ENCODE measurements at places on chromosomes 1 and 21.

- no peak for DNase-seq
Measured at GRCh38 chr1:169538998-169539871, 47.0 kb downstream of the F5 start.

GRCh38 chr1:171174560-171175294 lies 10.4 kb upstream of the FMO2 start:
- no peak for DNase-seq

- DNase-seq: no peak
Measured at GRCh38 chr1:92538413-92539061, 51.8 kb upstream of the GFI1 start.

GRCh38 chr1:6008084-6008415 lies 15.8 kb upstream of the NPHP4 start:
- DNase-seq: no peak

DNA sequence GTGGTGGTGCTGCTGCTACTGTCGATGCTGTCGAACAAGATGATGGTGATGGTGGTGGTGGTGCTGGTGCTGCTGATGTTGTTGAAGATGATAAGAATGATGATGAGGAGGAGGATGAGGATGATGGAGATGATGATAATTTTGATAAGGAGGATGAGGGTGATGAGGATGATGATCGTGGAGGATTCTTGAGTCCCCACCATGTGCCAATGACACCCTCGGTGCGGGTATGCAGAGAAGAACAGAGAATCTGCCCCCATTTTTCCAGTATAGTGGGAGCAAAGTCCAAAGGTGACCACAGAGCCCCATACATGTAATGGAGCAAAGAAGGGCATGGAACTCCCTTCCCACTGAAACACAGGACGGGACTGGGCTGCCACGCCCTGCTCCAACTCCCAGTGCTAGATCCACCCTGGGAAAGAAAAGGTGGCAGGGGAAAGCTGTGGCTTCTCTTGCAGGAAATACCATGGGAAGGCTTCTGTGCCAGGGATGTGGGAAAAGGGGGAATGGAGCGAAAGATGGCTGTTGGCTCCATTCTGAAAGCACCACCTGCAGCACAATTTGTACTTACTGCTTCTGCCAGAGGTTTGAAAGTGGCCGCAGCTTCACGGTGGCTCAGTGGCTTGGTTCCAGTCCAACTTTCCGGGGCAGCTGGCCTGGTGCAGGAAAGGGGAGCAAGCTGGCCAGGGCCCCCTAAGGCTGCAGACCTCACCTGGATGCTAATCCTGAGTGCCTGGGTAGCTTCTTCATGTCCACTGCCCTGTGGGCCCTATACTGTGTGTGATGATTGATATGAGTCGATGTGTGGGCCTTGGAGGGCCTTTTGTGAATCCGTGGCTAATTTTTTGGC lies 387.2 kb upstream of the VAMP3 start:
- DNase-seq: no peak

DNA sequence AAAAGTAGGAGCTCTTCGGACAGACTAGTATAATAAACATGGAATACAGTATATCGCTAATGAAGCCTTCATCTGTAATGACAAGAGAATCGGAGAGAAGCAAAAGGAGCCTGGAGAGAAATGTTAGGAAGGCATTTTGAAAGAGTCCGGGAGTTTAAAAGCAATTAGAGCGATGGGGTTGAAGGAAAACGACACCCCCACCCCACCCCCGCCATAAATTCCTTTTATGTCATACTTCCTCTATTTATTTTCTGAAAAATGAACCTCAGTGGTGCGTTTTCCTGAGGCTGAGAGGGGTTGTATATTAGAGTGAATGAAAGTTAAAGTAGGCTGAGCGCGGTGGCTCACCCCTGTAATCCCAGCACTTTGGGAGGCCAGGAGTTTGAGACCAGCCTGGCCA lies 635 bp upstream of the APH1A start:
- no peak for DNase-seq

- no peak for DNase-seq
Measured at GRCh38 chr1:84089465-84089864, 54.6 kb upstream of the PRKACB start.

- no peak for DNase-seq
Measured at GRCh38 chr1:180530501-180530900, 28.1 kb upstream of the ACBD6 start.

DNA sequence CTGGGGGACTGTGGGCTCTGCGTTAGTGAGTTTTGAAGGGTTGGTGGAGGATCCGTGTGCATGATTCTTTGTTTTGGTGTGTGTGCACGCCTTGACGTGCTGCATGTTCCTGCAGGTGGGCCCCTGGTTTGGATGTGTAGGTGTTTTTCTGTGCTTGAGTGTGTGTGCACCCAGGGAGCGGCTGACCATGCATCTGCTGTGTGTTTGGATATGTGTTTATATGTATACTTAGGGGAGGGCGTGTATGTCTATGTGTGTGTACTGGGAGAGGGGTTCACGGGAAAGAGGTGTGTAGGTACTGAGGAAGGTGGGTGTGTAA lies 1.1 kb downstream of the VANGL2 start:
- DNase-seq: no peak

GRCh38 chr1:54271341-54271740 lies 71.4 kb downstream of the MRPL37 start:
- no peak for DNase-seq

- no peak for DNase-seq
Measured at GRCh38 chr1:223201967-223202366, 58.9 kb upstream of the TLR5 start.

- DNase-seq: no peak
Measured at GRCh38 chr1:223207293-223208066, 64.4 kb upstream of the TLR5 start.

- DNase-seq: peak; percentile 95
Measured at GRCh38 chr1:196723325-196724185, 51.1 kb upstream of the CFHR3 start.

DNA sequence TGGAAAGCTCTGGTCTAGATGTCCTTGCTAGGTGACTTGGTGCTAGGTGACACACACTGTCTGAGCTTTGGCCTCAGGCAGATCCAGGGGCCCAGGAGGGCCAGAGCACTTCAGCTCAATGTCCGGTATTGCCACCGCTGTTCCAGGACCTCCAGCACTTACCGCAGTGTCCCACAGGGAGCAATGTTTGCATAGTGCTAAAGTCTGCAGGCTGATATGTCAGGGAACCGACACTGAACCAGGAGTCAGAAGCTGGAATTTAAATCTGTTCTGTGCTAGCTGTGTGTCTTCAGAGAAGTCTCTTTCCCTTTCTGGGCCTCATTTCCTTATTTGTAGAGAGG lies 19.3 kb downstream of the DHCR24 start:
- DNase-seq: no peak

DNA sequence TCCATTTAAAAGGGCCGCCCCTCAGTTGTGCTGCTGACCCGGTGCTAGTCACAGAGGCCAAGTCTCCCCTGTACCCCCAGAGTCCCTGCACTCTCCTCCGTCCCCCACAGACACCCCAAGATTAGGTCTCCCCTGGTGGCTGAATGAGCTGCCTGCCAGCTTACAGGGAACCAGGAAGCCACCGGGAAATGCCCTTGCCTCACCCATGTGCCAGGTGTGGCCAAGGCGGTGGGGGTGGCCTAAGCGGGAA lies 32.7 kb downstream of the HSPG2 start:
- no peak for DNase-seq

GRCh38 chr1:64476251-64476952 lies 6.5 kb downstream of the CACHD1 start:
- DNase-seq: no peak

DNA sequence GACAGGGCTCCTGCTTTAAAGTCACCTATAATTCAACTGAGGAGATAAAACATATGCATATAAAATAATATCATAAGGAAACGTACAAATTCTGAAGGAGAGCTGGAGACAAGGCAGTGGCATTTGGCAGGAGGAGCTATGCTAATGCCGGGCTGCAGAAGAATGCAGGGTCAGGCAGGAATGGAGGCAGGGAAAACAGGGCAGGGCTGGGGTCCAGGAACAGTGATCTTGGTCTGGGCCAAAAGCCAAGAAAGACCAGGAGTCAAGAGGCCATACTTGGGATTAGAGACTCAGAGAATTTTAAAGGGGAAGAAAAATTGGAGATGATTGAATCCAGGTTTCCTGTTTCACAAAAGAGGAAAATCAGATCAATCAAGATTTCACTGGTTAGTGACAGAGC lies 20.0 kb upstream of the BRDT start:
- DNase-seq: no peak

DNA sequence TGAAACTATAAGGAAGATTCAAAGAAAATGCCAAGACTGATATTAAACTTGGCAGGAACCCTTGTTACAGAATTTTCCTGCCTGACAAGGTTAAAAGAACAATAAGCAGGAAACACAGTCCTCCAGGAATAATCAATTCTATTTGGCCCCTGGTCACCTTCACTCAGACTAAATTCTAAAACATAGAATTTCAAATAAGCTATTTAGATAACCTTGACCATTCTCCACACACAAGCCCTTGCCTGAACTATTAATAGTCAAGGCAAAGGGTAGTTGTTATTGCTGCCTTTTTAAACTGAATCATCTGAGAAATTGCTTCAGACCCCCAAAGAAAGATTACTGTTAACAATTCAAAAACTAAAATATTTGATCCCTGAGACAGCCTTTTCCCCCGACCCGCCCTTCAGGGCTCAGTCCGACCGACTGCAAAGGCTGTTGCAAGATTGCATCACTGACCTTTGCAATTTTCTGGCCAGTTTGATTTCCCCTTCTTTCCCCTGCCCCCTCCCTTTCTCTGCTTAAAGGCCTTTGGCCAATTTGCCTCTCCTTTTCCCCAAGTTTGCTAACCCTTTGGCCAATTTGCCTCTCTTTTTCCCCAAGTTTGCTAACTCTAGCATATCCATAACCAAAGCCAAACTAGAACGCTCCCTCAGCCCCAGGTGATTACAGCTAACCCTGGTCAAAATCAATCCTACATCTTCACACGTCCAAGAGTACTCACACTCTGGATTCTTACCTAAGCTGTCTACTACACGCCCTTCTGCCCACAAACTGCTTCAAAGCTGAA lies 1.4 kb upstream of the G0S2 start:
- no peak for DNase-seq

GRCh38 chr21:45623436-45623835 lies 20.1 kb upstream of the PCBP3 start:
- DNase-seq: no peak

DNA sequence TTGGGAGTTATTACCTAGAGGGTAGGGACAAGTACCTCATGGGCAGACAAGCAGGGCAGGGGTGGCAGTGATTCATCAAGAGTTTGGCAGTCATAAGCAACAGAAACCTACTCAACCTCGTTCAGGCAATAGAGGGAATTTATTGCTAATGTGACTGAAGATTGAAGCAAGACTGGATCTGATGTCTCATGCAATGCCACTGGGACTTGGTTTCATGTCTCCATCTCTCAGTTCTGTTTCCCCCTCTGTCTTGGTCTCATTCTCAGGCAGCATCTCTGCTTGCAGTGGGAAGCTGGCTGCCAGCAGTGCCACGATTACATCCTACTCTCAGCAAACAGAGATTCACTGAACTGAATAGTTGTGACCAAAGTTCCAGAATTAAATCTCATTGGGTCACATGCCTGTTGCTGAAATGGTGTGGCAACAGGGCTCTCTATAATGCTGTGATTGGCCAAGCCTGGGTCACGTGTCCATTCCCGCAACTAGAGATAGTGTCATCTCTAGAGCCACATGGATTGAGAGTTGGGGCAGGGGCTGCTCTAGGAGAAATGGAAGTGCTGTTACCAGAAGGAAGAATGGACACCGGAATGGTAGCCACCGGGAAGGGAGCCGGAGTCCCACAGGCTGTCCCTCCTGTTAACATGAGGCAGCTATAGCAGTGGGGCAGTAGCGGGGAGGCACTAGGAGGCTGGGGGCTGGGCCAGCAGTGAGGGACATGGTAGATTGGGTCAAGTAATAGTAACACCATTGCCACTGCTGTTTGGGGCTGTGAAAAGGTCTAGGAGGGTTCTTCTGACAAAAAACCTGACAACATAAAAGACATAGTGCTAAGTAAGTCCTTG lies 3.9 kb upstream of the CDC42 start:
- no peak for DNase-seq

DNA sequence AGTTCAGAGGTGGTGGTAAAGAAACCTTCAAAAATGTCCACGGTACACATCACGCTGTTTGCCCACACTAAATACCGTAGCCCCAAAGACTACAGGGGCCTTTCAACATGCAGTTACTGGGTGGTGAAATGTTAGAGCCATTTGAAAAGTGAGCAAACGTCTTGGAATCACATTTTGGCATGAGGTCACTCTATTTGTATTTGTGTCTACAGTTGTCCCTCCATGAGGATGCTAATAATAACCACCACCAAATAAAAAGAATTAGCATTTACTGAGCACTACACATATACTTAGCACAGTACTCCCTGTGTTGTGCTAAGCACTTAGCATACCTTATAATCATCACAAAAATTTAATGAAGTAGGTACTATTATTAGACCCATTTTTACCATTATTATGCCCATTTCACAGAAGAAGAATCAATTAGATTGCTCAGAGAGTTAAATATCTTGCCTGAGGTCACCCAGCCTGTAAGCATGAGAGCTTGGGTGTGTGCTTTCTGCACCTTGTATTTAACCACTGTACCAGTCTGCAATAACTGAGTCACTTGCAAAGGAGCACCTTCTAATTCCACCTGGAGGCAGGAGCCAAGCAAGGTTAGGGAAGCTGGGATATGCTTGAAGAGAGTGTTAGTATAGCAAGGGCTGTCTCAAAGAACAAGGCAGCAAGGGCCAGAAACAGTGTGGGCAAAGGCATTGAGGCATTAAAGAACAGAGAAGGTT lies 57.4 kb downstream of the DNTTIP2 start:
- DNase-seq: no peak

- no peak for DNase-seq
Measured at GRCh38 chr1:103111926-103112325, 3.6 kb upstream of the COL11A1 start.

GRCh38 chr1:156709757-156710489 lies 4.5 kb upstream of the CRABP2 start:
- peak; percentile 87 for DNase-seq

DNA sequence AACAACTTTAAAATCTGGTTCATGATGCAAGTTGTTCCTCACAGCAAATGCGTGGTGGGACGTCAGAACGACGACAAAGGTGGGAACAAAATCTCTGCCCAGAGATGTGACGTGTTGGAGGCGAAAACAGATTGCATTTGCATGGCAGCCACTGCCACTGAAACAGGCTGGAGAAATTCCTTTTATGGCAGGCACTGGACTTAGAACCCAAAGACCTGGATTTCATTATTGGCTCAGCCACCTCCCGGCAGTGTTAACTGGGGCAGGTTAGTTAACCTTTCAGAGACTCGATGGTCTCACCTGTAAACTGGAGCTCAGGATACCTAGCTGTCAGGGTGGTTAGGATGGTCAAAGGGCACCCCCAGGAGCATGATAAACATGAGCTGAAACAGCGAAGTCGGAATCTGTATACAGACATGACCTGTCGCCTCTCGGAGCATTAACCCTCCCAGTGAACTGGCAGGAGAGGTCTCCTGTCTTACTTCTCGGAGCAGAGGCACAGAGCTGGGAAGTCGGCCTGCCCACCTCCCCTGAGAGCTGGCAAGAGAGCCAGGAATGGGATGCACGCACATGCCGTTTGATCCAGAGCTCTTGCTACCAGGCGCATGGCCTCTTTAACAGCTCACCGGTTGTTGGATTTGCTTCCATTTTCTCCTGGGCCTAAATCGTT lies 59.2 kb upstream of the TARBP1 start:
- DNase-seq: no peak

All from WERI-Rb-1 (cell line).